Mesothelial cell of epicardium (in vitro differentiated cells): ENCODE measurements at places on chromosomes 1 and 21. TPM values are rescaled to one million over a fixed set of nuclear protein-coding genes. Genes with fewer than 3 reads are reported as not detected.

- H3K27ac ChIP-seq: no peak overlapping the region
- H3K36me3 ChIP-seq: no peaks in the 10 kb centered on the region
- peaks cover 4% of the 10 kb centered on the region for H3K4me1 ChIP-seq
- no peak for DNase-seq
Observed at GRCh38 chr1:3134381-3135072, 65.5 kb downstream of the PRDM16 start.

DNA sequence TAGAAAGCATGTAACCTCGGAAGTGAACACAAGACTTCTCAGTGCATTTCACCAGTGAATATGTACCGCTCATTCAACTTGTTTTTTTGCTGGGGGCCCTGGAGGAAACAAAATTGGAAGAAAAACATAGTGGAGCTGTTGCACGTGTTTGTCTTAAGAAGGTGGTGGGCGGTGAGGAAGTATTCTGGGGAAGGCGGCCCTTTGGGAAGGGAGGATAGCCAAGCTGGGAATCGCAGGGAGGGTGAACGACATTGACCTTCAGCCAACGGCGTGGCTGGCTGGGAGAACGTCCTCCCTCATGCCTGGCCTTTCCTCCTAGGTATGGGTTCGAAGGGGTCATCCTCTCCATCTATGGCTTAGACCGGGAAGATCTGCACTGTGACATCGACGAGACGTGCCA is 19.4 kb downstream of the TFF3 start:
- peaks cover 1% of the 10 kb centered on the region for H3K36me3 ChIP-seq
- H3K27ac ChIP-seq: no peak overlapping the region
- H3K27me3 ChIP-seq: peaks cover 43% of the 10 kb centered on the region
- no peak for DNase-seq

GRCh38 chr1:193498088-193498655 is 311.8 kb upstream of the B3GALT2 start:
- H3K36me3 ChIP-seq: no peaks in the 10 kb centered on the region
- no peaks in the 10 kb centered on the region for H3K27me3 ChIP-seq
- H3K4me3 ChIP-seq: no peak overlapping the region
- no peak for DNase-seq
- peaks cover 16% of the 10 kb centered on the region for H3K4me1 ChIP-seq

Gene MSH4
- 0.27 to 0.29 TPM (median 0.27 TPM) in 3 replicates for total RNA-seq

DNA sequence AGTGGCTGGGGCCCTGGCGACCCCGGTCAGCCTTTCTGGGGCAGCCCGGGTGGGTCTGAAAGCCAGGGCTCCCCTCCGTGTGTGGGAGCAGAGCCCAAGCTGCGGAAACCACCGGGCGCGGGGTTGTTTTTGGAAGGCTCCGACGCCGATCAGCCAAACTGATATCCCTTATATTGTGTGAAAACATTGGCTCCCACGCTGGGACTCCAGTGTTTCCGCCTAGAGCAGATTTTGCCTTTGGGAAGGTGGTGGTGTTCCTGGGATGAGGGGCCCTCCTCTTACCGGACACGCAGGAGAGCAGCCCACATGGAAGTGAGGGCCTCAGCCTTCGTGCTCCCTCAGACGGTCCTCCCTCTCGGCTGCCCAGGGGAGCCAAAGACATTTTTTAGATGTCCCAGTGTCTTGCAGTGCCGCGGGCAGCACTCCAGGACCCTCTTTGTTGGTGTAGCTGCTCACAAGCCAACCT is 54.3 kb downstream of the NGF start:
- DNase-seq: no peak
- H3K27ac ChIP-seq: no peak overlapping the region
- H3K36me3 ChIP-seq: no peaks in the 10 kb centered on the region
- H3K27me3 ChIP-seq: no peaks in the 10 kb centered on the region

GRCh38 chr21:42596657-42597056 is 56.8 kb upstream of the PDE9A start:
- no peaks in the 10 kb centered on the region for H3K4me1 ChIP-seq
- H3K27ac ChIP-seq: no peak overlapping the region
- peaks cover 4% of the 10 kb centered on the region for H3K27me3 ChIP-seq
- no peak for DNase-seq
- no peak overlapping the region for H3K4me3 ChIP-seq
- peaks cover 2% of the 10 kb centered on the region for H3K36me3 ChIP-seq

Gene ZNF593OS
- not detected in 3 replicates for total RNA-seq
